CD4-positive, alpha-beta T cell treated with Interleukin-15 for 4 hours (primary cell): ENCODE measurements at places on chromosomes 2 and 18.

DNA sequence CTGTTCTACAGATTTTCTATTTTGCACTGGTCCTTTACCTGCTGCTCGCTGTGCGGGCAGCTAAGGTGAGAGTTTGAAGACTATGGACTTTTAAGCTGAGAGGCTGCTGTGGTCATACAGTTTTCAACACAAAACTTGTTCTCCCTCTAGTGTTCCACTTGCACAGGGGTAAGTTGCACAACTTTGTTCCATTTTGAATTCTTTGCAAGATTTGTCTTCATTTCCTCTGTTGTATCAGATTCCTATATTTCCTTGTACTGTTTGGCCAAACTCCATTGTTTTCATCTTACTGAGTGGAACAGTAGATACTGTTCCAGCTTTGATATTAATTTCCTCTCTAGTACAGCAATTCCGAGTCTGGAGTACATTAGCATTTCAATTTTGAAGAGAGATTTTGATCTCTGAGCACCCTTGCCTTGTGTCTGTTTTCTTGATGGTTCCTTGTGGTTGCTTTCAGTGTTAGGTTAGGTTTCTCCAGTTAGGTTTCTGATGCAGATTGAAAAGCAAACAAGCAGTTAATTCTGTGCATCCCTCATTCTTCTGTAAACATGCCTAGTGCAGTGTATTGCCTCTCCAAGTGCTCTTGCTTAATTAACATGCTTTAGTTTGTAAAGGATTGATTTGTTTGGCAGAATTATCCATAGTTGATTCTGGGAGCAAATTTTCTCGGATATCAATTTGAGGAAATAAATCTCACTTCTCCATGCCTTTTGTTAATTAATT lies 188.8 kb downstream of the PTPRM start:
- no peak for DNase-seq

DNA sequence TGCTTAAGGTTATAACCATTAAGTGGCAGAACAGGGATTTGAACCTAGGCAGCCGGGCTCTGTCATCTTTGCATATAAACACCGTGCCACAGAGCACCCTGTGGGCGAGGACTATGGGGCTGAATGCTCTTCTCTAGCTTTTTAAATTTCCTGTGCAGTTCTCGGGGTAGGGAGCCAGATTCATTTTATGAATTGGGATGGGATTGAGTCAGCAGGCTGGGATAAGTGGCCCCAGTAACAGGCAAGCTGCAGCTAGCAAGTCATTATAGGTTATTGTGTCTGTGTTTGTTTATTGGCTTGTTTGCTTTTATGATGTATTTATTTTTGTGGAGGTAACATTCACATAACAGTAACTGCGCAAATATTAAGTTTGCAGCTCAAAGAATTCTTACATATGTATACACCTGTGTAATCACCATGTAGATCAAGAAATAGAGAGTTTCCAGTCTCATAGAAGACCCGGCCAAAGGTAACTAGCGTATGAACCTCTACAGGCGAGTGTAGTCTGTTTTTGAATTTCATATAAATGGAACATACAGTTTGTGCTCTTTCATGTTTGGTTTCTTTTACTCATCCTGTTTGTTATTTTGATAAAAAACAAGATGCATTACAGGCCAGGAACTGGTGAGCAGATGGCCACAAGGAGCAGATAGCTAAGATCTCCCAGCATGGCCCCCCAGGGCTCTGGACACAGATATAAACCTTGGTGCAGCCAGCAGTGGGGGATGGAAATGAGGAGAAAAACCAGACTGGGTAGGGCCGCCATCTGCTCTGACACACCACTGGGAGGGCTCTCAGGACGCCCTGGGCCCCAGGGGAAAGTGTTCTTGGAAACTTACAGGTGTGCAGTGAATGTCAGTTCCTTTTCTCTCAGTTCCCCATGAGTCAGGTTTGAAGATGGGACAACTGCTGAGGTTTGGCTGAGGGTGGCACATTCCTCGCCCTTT lies 49.2 kb upstream of the GPR155 start:
- DNase-seq, result no peak

DNA sequence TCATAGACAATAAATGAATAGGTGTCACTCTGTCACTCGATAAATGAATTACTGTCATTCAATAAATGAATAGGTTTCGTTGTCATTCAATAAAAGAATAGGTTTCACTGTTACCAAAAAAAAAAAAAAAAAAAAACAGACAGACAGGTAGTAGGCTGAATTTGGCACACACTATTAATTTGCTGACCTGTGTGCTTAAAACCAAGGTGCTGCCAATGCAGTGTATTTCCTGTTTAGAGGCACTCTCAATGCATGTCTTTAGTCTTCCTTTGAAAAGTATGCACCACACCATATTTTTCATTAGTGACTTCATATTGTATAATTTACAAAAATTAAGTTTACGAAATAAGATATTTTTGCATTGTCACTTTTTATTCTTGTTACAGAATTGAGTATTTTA lies 16.2 kb downstream of the ANKRD62 start:
- no peak for DNase-seq

- DNase-seq, result no peak
These were observed 287.6 kb upstream of the LRRTM1 start for GRCh38 chr2:80592106-80592505.

GRCh38 chr2:44802777-44803424 lies 138.6 kb upstream of the SIX3 start:
- no peak for DNase-seq

- no peak for DNase-seq
These were observed 408.7 kb upstream of the NRP2 start for GRCh38 chr2:205273627-205274026.

DNA sequence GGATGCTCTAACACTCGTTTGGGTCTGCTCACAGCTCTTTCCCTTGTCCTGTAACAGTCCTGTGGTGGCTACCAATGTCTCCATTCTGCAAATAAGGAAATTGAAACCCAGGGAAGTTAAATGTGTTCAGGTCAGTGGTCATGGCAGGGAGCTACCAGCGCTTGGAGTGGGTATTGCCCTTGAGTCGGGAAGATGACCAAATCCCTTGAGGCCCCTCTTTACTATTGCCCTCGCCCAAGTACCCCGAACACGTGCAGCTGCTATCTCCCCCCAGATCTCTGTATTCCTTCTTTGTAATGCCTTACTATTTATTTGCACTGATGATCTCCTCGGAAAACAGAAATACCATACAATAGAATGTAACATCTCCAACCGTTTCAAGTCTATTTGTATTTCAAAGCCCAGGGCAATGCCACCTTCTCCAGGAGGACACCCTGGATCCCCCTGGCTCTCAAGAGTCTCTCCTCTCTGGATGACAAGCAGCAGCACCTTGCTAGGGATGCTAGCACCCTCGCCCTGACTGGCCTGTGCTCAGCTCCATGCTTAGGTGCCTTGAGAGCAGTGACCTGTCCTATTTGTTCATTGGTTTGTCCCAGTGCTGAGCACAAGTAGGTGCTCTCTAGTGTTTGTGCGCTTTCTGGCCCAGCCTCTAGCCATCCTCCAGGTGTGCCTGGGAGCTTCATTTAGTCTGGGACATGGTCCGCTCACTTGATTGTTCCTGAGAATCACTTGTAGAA lies 15.1 kb downstream of the DYSF start:
- DNase-seq, result no peak

- no peak for DNase-seq
These were observed 92.7 kb upstream of the CD302 start for GRCh38 chr2:159890551-159891266.

- DNase-seq, result no peak
These were observed 7.2 kb downstream of the NBAS start for GRCh38 chr2:15553951-15554350.

DNA sequence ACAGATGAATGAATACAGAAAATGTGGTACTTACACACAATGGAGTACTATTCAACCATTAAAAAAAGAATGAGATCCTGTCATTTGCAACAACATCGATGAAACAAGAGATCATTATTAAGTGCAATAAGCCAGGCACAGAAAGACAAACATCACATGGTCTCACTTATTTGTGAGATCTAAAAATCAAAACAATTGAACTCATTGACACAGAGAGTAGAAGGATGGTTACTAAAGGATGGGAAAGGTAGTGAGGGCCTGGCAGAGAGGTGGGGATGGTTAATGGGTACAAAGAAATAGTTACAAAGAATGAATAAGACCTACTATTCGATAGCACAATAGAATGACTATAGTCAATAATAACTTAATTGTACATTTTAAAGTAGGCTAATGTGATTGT lies 393.5 kb downstream of the SATB2 start:
- no peak for DNase-seq

GRCh38 chr2:238696331-238696730 lies 151.6 kb upstream of the TWIST2 start:
- DNase-seq, result no peak
